ENCODE measurements at places on chromosomes 7 and 10.
A peak's percentile ranks its signal among the peaks of the same experiment; 100 is the strongest.

DNA sequence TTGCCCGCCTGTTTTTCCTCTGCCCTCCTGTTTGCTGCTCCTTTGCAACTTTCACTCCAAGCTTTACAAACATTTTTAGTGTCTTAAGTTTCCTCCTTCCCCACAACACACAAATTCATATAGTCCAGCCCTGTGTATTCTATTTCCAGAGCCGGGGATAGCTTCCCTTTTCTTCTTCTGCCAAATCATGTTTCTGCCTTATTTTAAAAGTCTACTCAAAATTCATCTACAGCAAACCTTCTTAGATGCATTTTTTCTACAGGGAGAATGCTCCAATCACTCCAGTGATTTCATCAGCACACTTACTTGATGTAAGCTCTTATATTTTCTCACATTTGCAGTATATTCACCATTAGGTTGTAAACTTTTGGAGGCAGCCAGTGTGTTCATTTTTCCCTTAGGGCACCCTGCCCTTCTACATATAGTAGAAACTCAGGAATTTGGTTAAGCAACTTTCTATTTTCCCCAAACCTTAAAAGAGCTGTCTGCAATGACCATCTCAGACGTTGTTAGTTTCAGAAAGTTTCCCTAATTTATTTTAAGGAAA, 12.4 kb upstream of the ACTA2 start:
- no peak for DNase-seq

- peak; percentile 97 for DNase-seq
Measured at GRCh38 chr10:103273041-103273441, 3.9 kb upstream of the INA start.

- DNase-seq: no peak
Measured at GRCh38 chr7:142809671-142810070, 38.9 kb downstream of the PRSS2 start.

- no peak for DNase-seq
Measured at GRCh38 chr7:97418312-97418711, 300.8 kb downstream of the SDHAF3 start.

DNA sequence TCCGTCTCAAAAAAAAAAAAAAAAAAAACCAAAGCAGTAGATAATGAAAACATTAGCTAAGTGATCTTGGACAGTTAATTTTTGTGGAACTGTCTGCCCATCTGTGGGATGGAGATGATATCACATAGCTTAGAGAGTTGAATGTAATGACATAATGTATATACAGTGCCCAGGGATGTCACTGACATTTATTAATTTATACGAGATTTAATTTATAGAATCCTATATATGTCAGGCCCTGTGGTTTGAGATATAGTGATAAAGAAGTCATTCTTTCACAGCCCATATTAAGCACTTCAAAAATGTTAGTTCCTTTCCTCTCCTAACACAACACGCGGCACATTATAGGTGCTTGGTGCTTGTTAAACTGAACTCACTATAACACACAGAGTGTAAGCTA, 4.0 kb downstream of the ENO4 start:
- no peak for DNase-seq

DNA sequence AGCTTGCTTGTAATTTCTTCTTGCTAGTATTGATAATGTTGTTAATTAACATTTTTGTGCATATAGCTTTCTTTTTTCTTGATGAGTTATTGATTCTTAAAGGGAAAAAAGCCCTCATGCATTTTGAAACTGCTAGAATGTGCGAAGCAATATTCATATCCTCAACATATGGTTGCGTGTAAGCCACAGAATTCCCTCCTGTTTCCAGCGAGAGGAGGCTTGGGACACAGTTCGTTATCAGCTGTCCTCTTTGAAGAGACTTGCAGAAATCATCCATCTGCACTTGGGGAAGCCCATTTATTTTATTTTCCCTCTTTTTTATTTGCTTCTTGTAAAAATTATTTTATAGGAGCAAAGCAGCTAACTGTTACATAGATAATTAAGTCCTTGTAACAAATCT, 398.0 kb downstream of the ADRA2A start:
- DNase-seq: no peak

DNA sequence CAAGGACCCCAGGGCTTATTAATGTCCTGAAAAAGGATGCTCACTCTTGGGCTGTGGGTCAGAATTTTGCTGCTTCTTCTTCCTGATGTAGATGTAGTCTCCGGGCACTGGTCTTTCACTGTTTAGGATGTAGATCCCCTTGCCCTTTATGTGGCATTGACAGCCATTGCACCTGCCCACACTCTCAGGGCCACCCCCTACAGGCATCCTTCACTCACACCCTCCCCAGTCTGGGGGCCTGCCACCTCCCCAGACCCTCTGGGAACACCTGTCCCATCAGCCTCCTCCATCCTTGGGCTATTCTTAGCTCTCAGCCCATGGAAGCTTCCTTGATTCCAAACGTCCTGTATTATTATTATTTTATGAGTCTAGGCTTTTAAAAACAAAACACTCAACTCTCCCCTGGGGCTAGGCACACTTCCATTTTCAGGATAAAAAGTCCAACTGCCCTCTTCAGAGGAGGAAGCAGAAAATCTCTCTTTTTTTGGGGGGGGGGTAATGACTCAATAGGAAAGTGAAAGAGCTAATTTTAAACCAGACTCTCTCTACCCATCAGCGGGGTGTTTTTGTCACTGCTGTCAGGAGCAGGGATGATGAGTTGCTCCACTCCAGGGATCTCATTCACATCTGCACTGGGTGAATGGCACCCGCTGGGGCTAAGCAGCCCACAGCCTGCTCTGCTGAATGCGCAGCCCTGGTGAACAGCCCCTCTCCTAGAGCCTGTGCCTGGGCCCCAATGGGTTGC, 11.5 kb upstream of the KLRG2 start:
- DNase-seq: no peak

DNA sequence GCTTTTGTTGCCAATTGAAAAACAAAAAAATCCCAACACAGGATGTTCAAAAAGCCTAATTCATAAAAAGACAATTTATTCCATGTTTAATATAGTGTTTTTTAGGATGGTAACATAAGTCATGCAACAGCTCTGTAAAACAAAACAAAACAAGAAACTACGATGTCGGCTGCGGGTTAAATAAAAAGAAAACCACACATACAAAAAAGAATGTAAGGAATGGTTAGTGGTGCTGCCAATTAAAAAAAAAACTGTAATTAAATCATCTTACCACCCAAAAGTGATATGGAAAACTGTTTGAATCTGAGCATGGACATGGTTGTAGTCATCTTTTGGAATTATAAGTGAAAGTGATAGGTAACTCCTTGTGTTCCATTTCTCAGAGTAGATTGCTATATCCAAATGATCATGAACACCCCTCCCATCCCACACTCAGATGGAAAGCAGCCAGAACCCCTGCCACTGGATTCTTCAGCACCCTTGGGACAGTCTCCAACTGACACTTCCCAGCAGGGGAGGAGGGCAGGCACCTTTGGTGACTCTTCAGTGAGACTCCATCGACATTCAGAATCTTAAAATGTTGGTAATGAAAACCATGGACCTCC, 14.3 kb upstream of the DAGLB start:
- no peak for DNase-seq

- peak; percentile 18 for DNase-seq
Measured at GRCh38 chr7:69598081-69598486, at the start of gene AUTS2. Gene AUTS2 (plus strand): TSS chr7:69598475. CDS start chr7:69599654, 1,179 bp downstream.

- DNase-seq: peak; percentile 46
Measured at GRCh38 chr10:110279407-110279986, 25.2 kb downstream of the SMNDC1 start.

DNA sequence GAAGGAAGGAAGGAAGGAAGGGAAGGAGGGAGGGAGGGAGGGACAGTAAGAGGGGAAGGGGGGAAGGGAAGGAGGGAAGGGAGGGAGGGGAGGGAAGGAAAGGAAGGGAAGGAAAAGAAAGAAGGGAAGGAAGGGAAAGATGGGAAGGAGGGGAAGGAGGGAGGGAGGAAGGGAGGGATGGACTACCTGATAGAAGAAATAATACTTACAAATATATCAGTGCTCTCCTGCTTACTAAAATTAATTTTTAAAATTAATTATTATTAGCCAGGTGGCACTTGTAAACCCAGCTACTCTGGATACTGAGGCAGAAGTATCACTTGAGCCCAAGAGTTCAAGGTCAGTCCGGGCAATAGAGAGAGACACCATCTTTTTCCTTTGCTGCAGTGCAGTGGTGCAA, 18.5 kb downstream of the ZC3HC1 start:
- DNase-seq: no peak

DNA sequence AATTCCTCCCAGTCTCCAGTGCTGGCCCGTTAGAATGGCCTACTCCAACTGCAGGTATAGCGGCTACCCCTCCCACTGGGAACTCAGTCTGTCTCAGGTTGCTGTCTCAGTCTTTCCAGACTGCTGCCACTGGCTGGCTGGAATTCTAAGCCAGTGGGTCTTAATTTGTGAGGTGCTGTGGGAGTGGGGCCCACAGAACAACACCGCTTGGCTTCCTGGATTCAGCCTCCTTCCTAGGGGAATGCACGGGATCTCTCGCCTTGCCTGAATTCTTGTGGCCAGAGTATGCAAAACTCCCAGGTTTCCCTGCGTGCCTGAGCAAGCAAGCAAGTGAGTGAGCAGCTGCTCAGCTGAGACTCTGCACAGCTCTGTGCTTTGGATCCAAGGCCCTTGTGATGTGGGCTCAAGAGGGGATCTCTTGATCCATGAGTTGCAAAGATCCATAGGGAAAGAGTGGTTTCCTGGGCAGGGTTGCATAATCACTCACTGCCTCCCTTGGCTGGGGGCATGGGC, 41.5 kb upstream of the GPR141 start:
- DNase-seq: no peak

GRCh38 chr10:100490531-100490930, 27.7 kb downstream of the WNT8B start:
- no peak for DNase-seq

- no peak for DNase-seq
Measured at GRCh38 chr10:31833753-31834152, 94.9 kb downstream of the ARHGAP12 start.

- no peak for DNase-seq
Measured at GRCh38 chr7:95582578-95583293, 13.6 kb downstream of the PDK4 start.

DNA sequence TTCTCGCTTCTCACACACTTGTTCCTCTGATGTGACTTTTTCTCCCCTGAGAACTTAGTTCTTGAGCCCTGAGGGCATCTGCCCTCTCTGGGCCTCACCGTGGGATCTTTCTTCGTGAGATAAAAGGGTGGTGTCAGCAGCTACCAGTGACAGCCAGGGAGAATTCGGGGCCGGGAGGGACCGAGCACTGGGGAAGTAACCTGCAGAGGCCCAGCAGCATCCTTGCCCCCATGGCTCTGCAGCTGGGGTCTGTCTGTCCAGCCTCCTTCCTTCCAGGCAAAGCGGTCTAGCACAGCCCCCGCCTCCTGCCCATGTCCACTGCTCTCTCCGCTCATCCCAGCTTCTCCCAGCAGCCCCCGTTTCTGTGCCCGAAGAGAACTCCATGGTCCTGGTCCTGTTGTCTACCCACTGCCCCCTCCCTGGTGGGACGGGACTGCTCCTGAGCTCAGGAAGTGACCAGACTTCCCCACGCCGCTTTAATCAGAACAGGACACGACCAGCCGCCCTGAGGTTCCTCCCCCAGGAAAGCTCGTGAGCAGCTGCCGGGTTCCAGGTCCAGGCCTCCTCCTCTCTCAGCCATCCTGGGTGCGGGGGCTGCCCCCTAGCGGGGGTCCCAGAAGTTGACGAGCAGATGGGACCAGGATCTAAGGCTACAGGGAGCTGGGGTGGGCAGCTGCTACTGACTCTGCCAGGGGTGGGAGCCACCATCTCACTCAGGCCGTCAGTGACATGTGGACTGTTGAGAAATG, 187.5 kb downstream of the WDR37 start:
- DNase-seq: no peak

GRCh38 chr7:54955296-54955695, 63.5 kb upstream of the EGFR start:
- no peak for DNase-seq

- no peak for DNase-seq
Measured at GRCh38 chr7:138813945-138814344, 15.9 kb upstream of the ATP6V0A4 start.

DNA sequence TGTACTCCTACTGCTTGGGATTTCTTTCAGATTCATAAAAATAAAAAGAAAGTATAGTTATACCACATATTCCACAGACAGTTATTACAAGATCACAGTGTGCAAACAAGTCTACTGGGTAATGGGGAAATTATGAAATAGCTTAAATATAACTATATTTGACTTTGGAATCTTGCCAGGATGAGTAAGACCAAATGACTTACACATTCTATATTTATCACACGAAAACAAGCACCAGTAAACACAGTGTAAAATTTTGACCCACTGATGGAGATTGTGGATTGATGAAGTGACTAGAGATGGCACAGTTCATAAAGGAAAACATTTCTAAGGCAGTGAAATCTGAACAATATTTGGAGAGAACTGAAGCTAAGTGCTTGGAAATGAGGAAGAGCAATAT, 339.7 kb downstream of the THSD7A start:
- DNase-seq: peak; percentile 35

DNA sequence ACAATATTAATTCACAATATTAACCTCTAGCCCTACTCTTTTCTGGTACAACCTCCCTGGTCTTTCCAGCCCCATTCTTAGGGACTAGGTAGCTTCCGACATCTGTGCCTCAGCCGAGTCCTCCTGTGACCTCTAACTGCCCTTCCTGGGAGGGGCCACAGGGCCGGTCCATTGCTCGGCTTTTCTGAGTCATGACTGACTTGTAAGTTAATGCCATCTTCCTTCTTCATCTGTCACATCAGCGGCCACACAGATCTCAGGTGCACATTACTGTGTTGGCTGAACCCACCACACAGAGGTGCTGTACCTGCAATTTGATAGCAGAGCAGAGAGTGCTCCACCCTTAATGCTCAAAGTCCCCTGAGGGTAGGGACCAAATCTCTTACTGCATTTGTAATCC, 4.1 kb upstream of the CPA4 start:
- DNase-seq: no peak

DNA sequence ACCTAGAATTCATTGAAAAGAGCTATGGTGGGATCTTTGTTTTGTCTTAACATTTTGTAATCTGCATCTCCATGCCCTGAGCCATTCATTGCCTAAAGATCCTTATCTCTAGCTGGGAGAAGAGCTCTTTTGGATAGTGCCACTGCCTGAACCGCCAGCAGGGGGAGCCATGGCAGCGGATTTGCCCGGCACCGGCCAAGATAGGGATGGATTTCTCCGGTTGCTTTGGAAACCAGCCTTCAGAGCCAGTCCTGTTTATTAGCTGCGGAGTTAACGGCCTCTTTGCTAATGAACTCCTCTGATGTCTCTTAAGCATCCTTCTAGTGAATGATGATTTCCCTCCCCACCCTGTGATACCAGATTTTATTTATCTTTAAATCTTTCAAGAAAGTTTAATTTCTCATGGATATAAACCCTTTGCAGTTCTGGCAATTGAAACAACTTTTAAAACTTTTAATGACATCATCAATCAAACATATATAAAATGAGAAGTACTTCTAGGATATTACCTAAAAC, 58.2 kb upstream of the LYZL2 start:
- DNase-seq: peak; percentile 60
